ENCODE measurements at places on chromosomes 4 and X.
A peak's percentile ranks its signal among the peaks of the same experiment; 100 is the strongest.

DNA sequence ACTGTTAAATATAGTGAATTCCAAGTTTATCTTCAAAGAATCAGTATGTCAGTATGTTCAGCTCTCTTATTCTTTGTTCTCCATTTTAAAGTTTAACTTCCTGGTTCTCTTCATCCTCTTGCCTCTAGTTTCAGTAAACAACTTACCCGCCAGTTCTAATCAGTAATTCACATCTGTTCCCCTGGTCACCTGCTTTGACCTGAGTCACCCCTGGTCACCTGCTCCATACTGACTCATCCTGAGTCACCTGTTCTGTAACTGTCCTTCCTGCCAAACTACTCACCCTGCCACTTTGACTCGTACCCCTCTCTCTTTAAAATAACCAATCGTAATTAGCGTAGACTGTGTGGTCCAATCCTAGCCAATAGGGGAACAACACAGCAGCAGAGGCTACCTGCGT is 992.7 kb upstream of the HS3ST1 start:
- DNase-seq, result no peak

GRCh38 chrX:13284570-13284969 is 35.3 kb downstream of the ATXN3L start:
- peak; percentile 4 for DNase-seq

DNA sequence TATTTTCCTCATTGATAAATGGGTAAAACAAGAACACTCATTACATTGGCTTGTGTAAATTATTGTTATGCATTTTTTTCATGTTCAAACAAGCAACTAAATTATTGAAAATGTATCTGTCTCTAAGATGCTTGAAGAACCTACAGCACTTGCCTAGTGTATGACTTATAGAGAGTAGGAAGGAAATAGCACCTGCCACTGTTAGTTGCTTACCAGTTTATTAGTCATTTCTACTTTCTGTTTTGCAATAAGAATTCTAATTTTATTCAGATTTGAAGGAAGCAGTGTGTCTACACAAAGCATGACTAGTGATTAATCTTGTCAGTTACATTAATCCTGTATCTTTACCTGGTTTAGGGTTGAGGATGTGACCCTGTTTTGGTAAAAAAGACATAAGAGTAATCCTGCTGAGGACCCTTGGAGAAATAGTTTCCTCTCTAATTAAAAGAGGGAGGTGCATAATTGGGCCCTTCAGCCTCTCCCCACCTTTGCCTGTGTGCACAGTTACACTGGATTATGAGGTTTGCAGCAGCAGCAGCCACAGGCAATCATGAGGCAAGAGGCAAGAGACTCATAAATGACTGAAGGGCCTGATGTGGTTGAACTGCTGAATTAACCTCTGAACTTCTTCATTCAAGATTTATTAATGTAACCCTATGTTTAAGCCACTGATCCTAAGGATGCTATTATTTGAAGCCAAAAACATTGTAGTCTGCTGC is 1202.1 kb downstream of the ADGRL3 start:
- DNase-seq, result no peak

DNA sequence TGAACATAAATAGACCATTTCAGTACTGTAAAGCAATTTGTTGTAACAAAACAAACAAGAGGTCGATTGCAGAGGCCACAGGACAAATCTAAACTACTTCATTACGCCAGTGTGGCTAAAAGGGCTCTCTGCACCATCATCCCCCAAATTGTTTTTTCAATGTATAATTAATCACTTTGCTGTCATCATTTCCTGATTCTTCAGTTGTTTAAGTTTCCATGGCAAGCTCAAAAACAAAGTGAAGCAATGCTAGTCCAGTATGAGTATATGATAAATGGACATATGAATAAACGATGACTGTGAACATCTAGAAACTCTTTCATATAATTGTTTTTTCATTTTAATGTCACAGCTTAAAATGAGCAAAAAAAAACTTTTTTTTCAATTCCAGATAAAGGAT is 235.4 kb upstream of the FGF13 start:
- DNase-seq, result no peak

DNA sequence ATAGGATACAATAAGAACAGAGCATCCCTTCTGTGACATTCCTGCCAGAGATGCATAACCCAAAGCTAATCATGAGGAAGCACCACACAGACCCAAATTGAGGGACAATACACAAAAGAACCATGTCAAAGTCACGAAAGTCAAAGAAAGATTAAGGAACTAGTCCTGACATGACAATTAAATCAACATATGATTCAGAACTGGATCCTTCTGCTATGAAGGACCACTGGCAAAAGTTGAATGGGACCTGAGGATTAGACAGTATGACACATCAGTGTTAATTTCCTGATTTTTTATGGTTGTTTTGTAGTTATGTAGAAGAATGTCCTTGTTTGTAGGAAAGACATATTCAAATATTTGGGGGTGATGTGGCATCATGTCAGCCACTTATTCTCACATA is 13.9 kb downstream of the ACOT9 start:
- DNase-seq, result no peak

GRCh38 chr4:72743078-72743477 is 174.1 kb upstream of the ADAMTS3 start:
- DNase-seq, result no peak

DNA sequence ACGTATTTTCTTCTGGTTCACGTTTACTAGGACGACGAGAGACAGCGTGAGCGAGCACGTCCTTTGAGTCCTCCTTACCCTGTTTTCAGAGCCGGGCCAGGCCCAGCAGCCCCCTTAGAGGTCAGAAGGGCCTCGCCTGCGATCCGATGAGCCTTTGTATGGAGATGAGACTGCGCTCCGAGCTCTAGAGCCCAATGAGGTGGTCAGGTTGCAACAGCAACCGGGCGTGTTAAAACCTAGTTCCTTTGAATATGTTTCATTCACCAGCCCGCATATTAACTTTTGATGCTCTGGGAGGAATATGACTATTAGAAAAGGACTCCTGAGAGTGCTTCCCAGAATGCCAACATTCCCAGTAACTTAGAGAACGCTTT is 55.6 kb upstream of the TADA2B start:
- DNase-seq, result peak; percentile 51

DNA sequence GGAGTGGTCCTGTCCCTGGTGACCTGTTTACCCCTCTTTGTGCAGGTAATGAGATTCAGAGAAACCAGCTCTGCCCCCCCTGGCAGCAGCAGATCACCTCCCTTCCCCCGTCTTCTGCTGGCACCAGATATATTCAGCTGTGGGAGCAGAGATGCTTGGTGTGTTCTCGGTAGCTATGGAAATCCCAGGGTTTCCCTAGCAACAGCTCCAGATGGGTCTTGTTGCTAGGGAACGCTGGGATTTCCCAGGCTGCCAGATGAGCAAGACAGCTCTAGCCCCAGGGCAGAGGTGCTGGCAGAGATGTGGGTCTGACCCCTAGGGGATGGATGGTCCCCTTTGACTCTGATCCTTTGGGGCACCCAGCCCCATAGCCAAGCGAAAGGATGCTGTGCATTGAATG is 20.2 kb downstream of the CETN2 start:
- DNase-seq, result peak; percentile 20

GRCh38 chr4:100294356-100294755 is 104.1 kb upstream of the DDIT4L start:
- DNase-seq, result peak; percentile 31

DNA sequence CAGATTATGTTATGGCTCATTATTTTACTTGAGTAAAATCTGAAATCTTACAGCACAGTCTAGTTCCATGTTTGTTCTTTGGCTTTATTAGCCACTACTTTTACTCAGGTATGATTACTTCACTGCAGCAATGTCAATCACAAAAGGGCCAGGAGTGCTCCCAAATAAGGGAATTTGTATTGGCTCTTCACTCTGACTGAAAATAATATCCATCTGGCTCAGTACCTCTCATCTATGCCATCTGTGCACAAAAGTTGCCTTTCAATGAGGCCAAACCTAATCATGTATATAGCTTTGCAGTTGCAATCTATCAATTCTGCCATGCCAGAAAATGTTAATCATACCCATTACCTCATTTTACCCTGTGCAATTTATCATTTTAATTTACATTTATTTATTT is 161.1 kb downstream of the TECRL start:
- no peak for DNase-seq

GRCh38 chrX:73916931-73917667 is 354.1 kb downstream of the CHIC1 start:
- peak; percentile 93 for DNase-seq

All from EH (cell line).